HT1080 (cell line): ENCODE measurements at places on chromosomes 4 and X.

DNA sequence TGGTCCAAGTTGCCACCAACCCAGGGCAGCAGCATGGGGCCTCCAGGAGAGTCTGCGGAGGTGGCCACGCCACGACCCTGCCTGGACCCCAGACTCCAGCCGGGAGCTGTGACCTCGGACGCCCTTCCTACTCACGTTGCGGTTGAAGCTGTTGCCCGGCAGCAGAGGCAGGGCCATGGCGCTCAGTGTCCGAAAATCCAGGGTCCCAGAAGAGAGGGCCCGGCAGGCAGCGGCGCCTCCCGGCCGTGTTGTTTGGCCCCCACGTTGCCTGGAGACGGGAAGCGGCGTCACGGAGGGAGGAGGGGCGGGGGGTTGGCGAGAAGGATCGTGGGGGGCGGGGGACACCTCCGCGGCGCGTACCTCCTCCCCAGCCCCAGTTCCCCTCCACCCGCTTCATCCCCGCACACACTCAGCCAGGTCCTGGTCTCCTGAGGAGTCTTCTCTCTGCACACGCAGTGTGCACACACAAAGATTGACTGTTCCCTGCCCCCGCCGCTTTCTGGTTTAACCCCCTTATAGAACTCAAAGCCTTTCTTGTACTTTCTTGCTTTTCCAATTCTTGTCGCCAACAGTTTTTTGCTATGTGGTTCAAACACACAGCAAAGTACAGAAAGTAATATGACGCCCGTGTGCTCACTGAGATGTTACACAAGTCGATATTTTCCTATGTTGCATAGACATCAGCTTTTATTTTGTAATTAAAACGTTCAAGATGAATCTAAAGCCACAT lies at the start of gene EFHC2:
TSS of gene EFHC2 (minus strand) at position 261 of the 730 bp plus-strand sequence. CDS start at position 177, 84 bp downstream.
- no peak for DNase-seq

DNA sequence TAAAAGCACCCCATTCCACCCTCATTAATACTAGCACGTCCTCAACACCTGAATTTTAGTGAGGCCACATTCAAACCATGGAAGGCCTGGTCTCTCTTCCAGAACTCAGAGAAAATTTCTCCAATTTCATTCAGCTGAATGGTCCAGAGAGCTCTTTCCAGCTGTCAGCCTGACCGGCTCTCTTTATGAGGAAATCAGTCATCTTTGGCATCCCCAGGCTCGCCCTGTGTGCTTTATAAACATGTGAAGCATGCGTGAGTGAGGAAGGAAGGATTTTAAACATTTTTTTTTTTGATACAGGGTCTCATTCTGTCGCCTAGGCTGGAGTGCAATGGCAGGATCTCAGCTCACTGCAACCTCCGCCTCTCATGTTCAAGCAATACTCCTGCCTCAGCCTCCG lies 1812.9 kb upstream of the TENM3 start:
- no peak for DNase-seq

DNA sequence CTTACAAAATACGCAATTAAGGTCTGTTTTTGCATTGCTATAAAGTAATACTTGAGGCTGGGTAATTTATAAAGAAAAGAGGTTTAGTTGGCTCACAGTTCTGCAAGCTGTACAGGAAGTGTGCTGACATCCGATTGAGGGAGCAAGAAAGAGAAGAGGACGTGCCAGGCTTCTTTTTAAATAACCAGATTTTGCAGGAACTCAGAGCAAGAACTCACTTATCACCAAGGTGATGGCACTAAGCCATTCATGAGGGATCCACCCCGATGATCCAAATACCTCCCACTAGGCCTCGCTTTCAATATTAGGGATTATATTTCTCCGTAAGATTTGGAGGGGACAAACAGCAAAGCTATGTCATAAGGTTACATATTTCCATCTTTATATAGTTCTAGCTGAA lies 456.7 kb downstream of the GLUD2 start:
- DNase-seq, result no peak

DNA sequence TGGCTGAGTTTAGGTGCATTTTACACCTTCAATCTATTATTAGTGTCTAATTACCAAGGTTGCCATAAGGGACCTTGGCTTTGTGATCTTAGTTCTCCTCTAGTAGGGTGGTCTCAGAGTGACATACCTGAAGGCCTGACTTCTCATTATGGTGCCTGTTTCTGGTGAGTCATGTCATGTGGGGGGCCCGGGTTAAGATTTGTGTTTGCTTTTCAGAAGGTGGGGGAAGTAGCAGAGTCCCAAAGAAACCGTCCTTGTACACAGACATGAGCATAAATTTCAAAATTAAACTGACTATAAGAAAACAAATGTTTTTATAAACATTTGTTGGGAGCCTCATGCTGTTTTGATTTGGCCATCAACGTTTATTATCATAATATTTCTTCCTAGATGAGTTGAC lies 74.5 kb downstream of the HHIP start:
- DNase-seq, result no peak
